SK-N-MC (cell line): ENCODE measurements at places on chromosomes 16 and 17.

- DNase-seq = no peak
Observed at GRCh38 chr16:48137822-48138221, 18.0 kb downstream of the ABCC12 start.

- no peak for DNase-seq
Observed at GRCh38 chr16:65771707-65772106, 594.8 kb upstream of the CDH5 start.

GRCh38 chr17:42672038-42672437, 4.8 kb downstream of the PLEKHH3 start:
- DNase-seq = no peak

GRCh38 chr17:40886090-40886489, 1.0 kb upstream of the KRT20 start:
- no peak for DNase-seq

GRCh38 chr16:56354746-56355145, 70.6 kb downstream of the AMFR start:
- no peak for DNase-seq

GRCh38 chr16:4246777-4247459, 5.0 kb upstream of the SRL start:
- DNase-seq = no peak

GRCh38 chr17:15403276-15403939, 62.0 kb upstream of the TEKT3 start:
- no peak for DNase-seq

DNA sequence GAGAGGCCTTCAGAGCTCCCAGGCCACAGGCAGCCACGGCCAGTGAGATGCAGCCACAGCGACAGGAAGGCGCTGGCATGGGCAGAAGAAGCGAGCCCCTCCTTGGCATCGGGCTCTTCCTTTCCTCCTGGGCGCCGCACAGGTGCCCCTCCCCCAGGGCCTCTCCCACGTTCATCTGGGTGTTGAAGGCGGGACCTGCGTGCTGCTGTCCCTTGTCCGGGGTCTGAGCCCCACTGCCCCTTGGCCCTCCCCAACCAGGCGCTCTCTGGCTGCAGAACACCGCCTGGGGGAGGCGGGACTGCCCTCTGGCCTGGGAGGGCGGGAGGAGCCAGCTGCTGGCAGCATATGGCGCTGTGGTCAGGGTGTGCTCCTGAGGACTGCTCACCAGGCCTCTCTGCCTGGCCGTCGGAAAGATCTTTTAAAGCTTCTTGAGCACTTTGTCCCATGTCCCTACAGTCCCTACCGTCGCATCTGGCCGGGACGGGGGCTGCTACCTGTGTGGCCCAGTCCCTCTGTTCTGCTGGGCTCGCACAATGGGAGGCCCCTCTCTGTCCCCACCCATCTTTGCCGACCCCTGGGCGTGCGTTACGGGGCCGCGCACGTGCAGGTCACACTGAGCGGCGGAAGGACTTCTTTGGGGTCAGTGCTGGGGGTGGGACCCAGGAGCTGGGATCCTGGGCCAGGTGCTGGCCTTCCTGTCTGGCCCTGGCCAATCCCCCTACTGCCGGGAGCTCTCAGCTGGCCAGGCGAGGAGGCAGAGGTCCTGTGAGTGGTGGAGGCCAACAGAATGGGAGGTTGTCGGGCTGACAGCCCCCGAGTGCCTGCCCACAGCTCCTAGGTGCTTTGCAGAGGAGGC, 1.7 kb downstream of the SLC25A10 start:
- DNase-seq = no peak

- no peak for DNase-seq
Observed at GRCh38 chr16:84088695-84089395, 27.9 kb downstream of the MBTPS1 start.
